Fibroblast of lung (primary cell): ENCODE measurements at places on chromosomes 1 and 21.

DNA sequence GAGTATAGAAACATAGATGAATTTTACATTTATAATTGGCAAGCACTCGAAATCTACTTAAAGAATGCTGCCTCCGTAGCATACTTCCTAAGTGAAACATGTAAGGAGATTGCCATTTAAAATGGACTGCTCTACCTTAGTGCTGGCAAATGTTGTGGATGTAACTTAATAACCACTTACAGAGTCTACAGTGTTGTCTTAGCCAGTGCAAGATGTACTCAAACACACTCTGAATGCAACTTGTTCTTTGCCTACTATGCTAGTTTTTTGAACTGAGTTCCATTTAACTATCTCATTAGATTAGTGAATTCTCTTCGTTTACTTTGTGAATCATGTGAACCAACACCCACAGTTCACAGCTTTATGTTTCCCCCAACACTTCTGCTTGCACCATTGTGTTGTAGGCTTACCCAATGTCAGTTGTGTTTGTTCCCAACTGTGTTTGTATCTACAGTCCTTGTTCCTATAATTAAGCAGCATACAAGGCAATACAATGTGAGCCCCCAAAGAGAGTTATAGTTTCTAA is 345.5 kb upstream of the LYPLAL1 start:
- DNase-seq = no peak
- no peaks in the 10 kb centered on the region for H3K36me3 ChIP-seq
- peaks cover 3% of the 10 kb centered on the region for H3K4me1 ChIP-seq
- no peaks in the 10 kb centered on the region for H3K27me3 ChIP-seq
- no peak overlapping the region for H3K4me3 ChIP-seq

- H3K4me1 ChIP-seq = peaks cover 2% of the 10 kb centered on the region
- no peaks in the 10 kb centered on the region for H3K36me3 ChIP-seq
- H3K27me3 ChIP-seq = no peaks in the 10 kb centered on the region
- no peak for DNase-seq
These were observed 7.9 kb upstream of the TIAM1 start for GRCh38 chr21:31351960-31352359.

DNA sequence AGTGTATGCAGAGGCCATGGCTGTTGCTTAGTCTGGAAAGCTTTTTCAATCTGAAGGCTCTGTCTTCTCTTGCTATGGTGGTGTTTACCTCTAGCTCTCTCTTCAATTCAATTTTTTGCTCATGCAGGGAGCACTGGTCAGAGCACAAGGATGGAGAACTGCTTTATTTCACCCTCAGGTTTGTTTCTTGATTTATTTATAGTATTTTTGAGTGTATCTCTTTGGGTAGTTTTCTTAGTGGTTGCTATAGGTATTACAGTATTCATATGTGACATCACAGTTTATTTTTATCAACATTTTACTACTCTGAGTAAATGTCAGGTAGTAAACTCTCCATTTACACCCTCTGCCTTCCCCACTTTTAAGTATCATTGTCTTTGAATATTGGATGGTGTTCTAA is 147.9 kb downstream of the RASAL2 start:
- no peak overlapping the region for H3K4me3 ChIP-seq
- DNase-seq = no peak
- no peaks in the 10 kb centered on the region for H3K27me3 ChIP-seq
- H3K36me3 ChIP-seq = no peaks in the 10 kb centered on the region
- H3K4me1 ChIP-seq = peaks cover 15% of the 10 kb centered on the region

GRCh38 chr1:94119796-94120569 is 965 bp downstream of the ABCA4 start:
- H3K4me3 ChIP-seq = no peak overlapping the region
- H3K36me3 ChIP-seq = no peaks in the 10 kb centered on the region
- peaks cover 7% of the 10 kb centered on the region for H3K27me3 ChIP-seq
- H3K27ac ChIP-seq = no peak overlapping the region
- no peak for DNase-seq
- no peaks in the 10 kb centered on the region for H3K4me1 ChIP-seq

- no peak overlapping the region for H3K4me3 ChIP-seq
- no peak overlapping the region for H3K27ac ChIP-seq
- no peaks in the 10 kb centered on the region for H3K27me3 ChIP-seq
- no peaks in the 10 kb centered on the region for H3K4me1 ChIP-seq
These were observed 371.6 kb downstream of the AMY1C start for GRCh38 chr1:104121271-104121670.

GRCh38 chr1:117894078-117894477 is 35.3 kb downstream of the GDAP2 start:
- no peaks in the 10 kb centered on the region for H3K4me1 ChIP-seq
- H3K4me3 ChIP-seq = no peak overlapping the region
- no peaks in the 10 kb centered on the region for H3K27me3 ChIP-seq

- no peak overlapping the region for H3K4me3 ChIP-seq
- DNase-seq = peak; percentile 84
- H3K4me1 ChIP-seq = peaks cover 13% of the 10 kb centered on the region
- peak overlapping the region; percentile 73 for H3K27ac ChIP-seq
- H3K27me3 ChIP-seq = peaks cover 16% of the 10 kb centered on the region
- no peaks in the 10 kb centered on the region for H3K36me3 ChIP-seq
These were observed 42.5 kb downstream of the LGR6 start for GRCh38 chr1:202235856-202236837.

- no peaks in the 10 kb centered on the region for H3K36me3 ChIP-seq
- H3K4me1 ChIP-seq = peaks cover 32% of the 10 kb centered on the region
- no peak overlapping the region for H3K4me3 ChIP-seq
- DNase-seq = peak; percentile 76
- H3K27me3 ChIP-seq = no peaks in the 10 kb centered on the region
These were observed 162.3 kb downstream of the PSMG1 start for GRCh38 chr21:39020751-39021477.

GRCh38 chr1:59046730-59047157 is 250.2 kb upstream of the FGGY start:
- peaks cover 7% of the 10 kb centered on the region for H3K4me1 ChIP-seq
- no peak overlapping the region for H3K27ac ChIP-seq
- H3K27me3 ChIP-seq = no peaks in the 10 kb centered on the region
- no peaks in the 10 kb centered on the region for H3K36me3 ChIP-seq

DNA sequence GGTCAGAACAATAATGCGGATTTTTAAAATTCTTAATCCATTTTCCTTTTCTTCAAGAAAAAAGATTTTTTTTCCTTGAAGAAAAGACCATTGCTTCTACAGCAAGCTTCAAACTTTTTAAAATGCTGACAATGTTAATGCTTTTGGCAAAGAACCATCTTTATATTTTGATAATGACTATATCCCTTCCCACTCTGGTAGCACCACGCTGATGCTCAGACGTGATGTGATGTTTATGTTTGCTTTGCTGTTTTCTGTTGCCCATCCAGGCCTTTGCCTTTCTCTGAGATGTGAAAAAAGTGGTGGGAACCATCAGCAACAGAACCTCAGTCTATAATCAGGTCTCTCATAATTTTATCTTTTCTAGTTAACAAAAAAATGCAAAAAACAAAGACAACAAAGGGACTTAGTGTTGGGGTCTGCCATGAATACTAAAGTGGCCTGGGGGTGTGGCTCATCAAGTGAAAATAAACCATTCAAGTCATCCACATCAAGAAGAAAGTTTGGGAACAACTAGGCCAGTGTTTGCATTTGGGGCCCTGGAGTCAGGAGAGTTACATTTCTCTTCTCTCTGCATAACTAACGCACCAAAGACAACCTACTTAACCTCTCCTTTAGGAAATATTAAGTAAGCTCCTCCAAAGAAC is 244.6 kb upstream of the DMRTA2 start:
- no peaks in the 10 kb centered on the region for H3K36me3 ChIP-seq
- peak; percentile 8 for DNase-seq
- peaks cover 3% of the 10 kb centered on the region for H3K4me1 ChIP-seq
- no peak overlapping the region for H3K4me3 ChIP-seq
- no peak overlapping the region for H3K27ac ChIP-seq

DNA sequence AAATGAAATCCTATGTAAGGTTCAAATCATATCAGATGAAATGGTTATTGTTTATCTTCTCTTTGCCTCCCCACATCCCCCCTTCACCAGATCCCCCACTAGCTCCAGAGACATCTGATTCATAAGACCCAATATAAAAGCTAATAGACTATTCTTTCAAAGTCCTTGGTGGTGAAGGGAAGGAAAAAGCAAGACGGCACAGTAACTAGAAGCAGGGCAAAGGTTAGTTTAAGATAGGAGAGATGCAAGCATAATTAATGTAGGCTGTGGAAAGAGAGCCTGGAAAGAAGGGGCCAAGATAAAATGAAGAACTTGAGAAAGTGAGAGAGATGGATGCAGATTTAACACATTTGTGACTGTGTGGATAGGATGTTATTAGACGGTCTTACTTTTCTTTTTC is 33.8 kb downstream of the BTG3 start:
- H3K36me3 ChIP-seq = no peaks in the 10 kb centered on the region
- no peak overlapping the region for H3K27ac ChIP-seq
- no peaks in the 10 kb centered on the region for H3K4me1 ChIP-seq

GRCh38 chr1:8503842-8504241 is 185.9 kb downstream of the SLC45A1 start:
- no peaks in the 10 kb centered on the region for H3K27me3 ChIP-seq
- H3K4me1 ChIP-seq = no peaks in the 10 kb centered on the region
- no peaks in the 10 kb centered on the region for H3K36me3 ChIP-seq
- no peak overlapping the region for H3K27ac ChIP-seq
- no peak for DNase-seq

DNA sequence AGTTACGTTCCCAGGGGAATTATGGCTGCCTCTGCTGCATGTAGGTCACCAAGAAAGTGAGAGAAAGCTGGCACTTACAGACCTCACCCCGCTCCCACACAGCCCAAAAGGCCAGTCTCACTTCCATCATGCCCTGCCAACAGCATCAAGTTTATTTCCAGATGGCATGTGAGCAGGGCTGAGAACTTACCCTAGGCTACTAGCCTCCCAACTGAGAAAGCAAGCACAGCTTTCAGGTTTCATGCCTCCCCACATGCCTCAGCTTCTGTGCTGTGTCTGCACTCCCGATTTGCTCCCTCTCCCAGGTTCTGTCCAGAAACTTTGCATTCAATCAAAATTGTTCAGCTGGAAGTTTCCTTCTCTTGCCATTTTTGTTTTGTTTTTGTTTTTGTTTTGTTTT is 59.1 kb upstream of the CRB1 start:
- no peak overlapping the region for H3K27ac ChIP-seq
- no peaks in the 10 kb centered on the region for H3K36me3 ChIP-seq
- no peak overlapping the region for H3K4me3 ChIP-seq

- no peaks in the 10 kb centered on the region for H3K36me3 ChIP-seq
- no peak overlapping the region for H3K27ac ChIP-seq
- peak; percentile 11 for DNase-seq
- no peaks in the 10 kb centered on the region for H3K4me1 ChIP-seq
- no peak overlapping the region for H3K4me3 ChIP-seq
These were observed 1271.8 kb downstream of the BRINP3 start for GRCh38 chr1:189205863-189206262.

DNA sequence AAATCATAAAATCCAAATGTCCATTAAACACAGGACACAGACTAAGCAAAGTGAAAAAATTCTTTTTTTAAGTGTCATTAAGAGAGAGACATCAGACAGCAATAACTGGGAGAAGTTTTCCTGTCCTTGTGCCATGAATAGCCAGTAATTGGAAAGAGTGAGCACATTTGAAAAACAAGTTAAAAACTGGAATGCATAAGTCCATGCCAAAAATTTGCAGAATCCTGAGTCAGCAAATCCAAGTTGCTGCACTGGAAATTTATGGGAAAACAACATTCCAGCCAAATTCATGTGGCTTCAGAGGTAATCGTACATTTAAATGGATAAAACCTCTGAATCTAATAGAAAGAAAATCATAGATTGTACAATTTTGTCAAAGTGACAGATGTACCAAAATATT is 291.4 kb downstream of the LRRC40 start:
- peak; percentile 77 for DNase-seq
- H3K4me3 ChIP-seq = no peak overlapping the region
- H3K27ac ChIP-seq = no peak overlapping the region
- peaks cover 6% of the 10 kb centered on the region for H3K4me1 ChIP-seq
- H3K27me3 ChIP-seq = no peaks in the 10 kb centered on the region
- H3K36me3 ChIP-seq = no peaks in the 10 kb centered on the region

- peak within 1 kb of the TSS; percentile 53 for H3K4me3 ChIP-seq
- H3K27me3 ChIP-seq = no peaks in the 10 kb centered on the region
- no peaks in the 10 kb centered on the region for H3K36me3 ChIP-seq
- peak within 1 kb of the TSS; percentile 89 for H3K27ac ChIP-seq
- DNase-seq = peak; percentile 90
These were observed at the start of gene MR1 for GRCh38 chr1:181033799-181034451. Gene MR1 (plus strand): TSS chr1:181033983. CDS start chr1:181034008, 25 bp downstream.

- no peaks in the 10 kb centered on the region for H3K36me3 ChIP-seq
- no peak overlapping the region for H3K27ac ChIP-seq
- H3K4me1 ChIP-seq = peaks cover 2% of the 10 kb centered on the region
- H3K4me3 ChIP-seq = no peak overlapping the region
- DNase-seq = peak; percentile 83
These were observed 339.2 kb downstream of the DPYD start for GRCh38 chr1:97581614-97582051.

GRCh38 chr1:154519591-154519991 is 17.4 kb upstream of the SHE start:
- peaks cover 20% of the 10 kb centered on the region for H3K27me3 ChIP-seq
- no peak overlapping the region for H3K27ac ChIP-seq
- no peak overlapping the region for H3K4me3 ChIP-seq
- no peaks in the 10 kb centered on the region for H3K4me1 ChIP-seq
- DNase-seq = no peak

- no peaks in the 10 kb centered on the region for H3K27me3 ChIP-seq
- H3K4me1 ChIP-seq = no peaks in the 10 kb centered on the region
- no peak for DNase-seq
- no peaks in the 10 kb centered on the region for H3K36me3 ChIP-seq
These were observed 394.9 kb downstream of the NPHP4 start for GRCh38 chr1:5597171-5597850.

- no peak overlapping the region for H3K27ac ChIP-seq
- H3K4me3 ChIP-seq = no peak overlapping the region
- peak; percentile 55 for DNase-seq
- no peaks in the 10 kb centered on the region for H3K36me3 ChIP-seq
- H3K27me3 ChIP-seq = no peaks in the 10 kb centered on the region
These were observed 36.3 kb downstream of the CLCA1 start for GRCh38 chr1:86504895-86505563.

DNA sequence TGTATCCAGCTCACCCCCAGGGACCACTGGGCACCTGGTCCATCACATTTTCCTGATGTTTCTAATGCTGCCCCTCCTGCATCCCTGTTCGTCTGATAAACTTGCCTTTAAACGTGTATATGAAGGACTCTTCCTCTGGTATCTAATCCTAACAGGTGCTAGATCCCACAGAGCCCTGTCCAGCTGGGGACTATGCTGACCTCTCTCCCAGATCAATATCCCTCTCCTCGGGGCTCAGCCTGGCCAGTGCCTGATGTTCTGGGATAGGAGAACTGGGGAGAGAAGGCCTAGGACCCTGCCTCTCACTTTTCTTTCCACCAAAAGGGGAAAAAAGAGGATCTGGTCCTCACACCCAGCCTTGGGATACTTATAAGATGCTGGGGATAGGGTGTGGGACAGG is 1.4 kb upstream of the SLC5A9 start:
- H3K27ac ChIP-seq = no peak overlapping the region
- H3K27me3 ChIP-seq = no peaks in the 10 kb centered on the region
- no peak for DNase-seq

- peaks cover 1% of the 10 kb centered on the region for H3K36me3 ChIP-seq
- no peak for DNase-seq
- H3K27ac ChIP-seq = no peak overlapping the region
- H3K4me1 ChIP-seq = no peaks in the 10 kb centered on the region
- no peak overlapping the region for H3K4me3 ChIP-seq
These were observed 24.4 kb upstream of the GPR153 start for GRCh38 chr1:6285336-6285735.

- no peak for DNase-seq
- no peaks in the 10 kb centered on the region for H3K27me3 ChIP-seq
- H3K36me3 ChIP-seq = no peaks in the 10 kb centered on the region
- no peak overlapping the region for H3K27ac ChIP-seq
- no peak overlapping the region for H3K4me3 ChIP-seq
These were observed 18.4 kb upstream of the JAK1 start for GRCh38 chr1:64984737-64985136.
